Stimulated activated CD4-positive, alpha-beta T cell treated with anti-CD3 and anti-CD28 coated beads, Interleukin-2, amount 100 ng/mL, for 24 hours (primary cell): ENCODE measurements at places on chromosomes 5 and 9.

- DNase-seq, result no peak
Observed at GRCh38 chr5:36899860-36900259, 23.3 kb downstream of the NIPBL start.

GRCh38 chr9:124779368-124780059, 2.6 kb downstream of the OLFML2A start:
- peak; percentile 12 for DNase-seq

GRCh38 chr9:3553076-3553765, 27.4 kb upstream of the RFX3 start:
- DNase-seq, result no peak

GRCh38 chr5:1765880-1766235, 33.8 kb downstream of the MRPL36 start:
- DNase-seq, result no peak

DNA sequence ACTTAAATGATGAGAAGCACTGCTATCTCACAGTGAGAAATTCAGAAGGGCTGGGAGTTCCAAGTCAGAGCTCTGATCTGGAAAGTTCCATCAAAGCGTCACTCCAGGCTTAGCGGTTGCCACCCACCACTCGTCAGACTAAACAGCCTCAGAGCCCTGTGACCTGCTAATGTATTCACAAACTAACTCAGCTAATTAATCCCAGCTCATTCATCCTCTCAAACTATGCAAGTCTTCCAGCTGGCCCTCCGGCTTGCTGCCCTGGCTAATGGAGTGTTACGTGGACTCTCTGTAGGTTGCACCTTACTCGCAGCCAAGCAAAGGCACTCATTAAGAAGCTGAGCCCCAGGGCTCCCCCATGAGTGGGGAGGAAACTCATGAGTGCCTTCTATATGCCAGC, 82.2 kb upstream of the GABRP start:
- DNase-seq, result no peak
